C1 segment of cervical spinal cord (tissue), 14 donors: ENCODE measurements at places on chromosomes 7 and 10.

GRCh38 chr7:159040146-159040545 is 104.5 kb downstream of the VIPR2 start:
- no peak for DNase-seq

- DNase-seq, result no peak
These were observed 828.7 kb downstream of the TYW1 start for GRCh38 chr7:67825356-67825755.

GRCh38 chr10:78543749-78544362 is 510.2 kb downstream of the RPS24 start:
- no peak for DNase-seq

DNA sequence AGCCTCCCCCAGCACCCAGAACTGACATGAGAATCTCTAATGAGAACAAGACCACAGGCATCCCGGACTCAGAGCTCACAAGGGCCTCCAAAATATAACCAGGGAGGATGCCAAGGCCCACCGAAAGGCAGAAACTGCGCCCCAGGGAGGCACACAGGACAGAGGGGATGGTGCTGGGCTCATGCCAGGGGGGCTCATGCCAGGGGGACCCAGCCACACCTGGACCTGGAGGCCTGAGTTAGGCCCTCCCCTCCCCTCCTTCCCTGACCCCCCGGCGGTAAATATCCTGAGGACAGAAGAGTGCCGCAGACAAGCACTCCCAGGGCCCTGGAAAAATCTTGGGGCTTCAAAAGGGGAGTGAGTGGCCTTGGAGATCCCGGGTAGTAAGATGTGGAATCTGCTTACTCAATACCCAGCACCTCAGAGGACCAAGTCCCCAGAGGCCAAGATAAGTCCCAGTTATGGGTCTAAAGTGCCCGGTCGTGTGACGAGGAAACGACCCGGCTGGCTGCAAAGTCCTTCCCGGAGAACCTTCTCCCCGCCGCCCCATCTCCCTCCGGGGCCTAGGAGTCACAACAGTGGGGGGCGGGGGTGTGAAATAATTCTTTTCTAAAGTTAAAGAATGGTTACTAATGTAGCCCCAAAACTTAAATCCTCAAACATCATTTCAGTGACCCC is 11.9 kb downstream of the PDGFA start:
- DNase-seq, result no peak

DNA sequence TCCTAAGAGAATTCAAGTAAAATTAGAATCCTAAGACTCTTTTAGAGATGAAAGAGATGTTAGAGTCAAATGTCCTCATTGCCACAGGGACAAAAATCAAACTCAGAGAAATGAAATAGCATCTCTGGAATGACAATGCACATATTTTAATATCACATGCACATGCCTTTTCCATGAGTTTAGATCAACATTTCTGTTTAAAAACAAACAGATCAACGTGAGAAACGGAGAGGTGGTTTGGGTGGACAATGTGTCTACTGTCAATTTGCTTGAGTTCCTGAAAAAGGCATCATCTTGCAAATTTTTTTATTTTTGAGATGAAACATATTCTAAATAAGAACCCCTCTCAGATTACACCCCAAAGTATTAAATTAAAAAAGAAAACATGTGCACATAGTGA is 130.0 kb downstream of the CHRM2 start:
- no peak for DNase-seq

- no peak for DNase-seq
These were observed 201.0 kb upstream of the LYZL2 start for GRCh38 chr10:30830315-30831230.

DNA sequence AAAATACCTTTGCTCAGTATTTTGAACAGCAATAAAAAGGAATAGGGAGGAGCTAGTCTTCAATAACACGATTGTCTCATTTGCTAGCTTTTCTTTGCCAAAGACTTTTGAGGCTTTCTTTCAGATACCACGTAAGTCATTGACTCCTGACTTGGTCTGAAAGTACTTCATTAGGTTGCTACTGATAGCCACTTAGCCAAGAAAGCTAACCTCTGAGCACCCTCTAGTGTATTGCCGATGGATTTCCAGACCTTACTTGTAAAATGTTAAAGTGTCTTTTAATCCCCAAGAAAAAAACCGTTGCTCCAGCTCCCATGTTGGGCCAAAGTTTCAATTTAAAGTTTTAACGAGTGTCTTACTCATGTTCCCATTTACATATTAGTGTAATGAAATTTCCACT is 63.4 kb upstream of the STRIP2 start:
- no peak for DNase-seq

GRCh38 chr7:85478530-85478929 is 291.7 kb upstream of the SEMA3D start:
- DNase-seq, result no peak

DNA sequence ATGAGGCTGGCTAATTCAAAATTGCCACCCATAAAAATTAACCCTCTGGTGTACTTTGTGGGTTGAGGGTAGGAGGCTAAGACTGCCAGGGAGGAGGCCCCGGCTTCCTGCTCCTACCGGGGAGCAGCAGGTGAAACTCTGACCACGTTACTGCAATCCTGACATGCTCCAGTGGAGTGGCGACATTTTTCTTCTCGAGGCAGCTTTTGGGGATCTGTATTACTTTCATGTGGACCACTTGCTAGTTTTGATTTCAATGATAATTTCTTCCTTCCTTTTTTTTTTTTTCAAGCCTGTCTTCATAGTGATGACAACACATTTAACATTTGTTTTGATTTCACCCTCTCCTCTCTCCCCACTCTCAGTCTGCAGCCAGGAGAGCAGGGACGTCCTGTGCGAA is 14.6 kb downstream of the GATA3 start:
- DNase-seq, result no peak

- no peak for DNase-seq
These were observed 83.7 kb upstream of the PPP2R2D start for GRCh38 chr10:131816941-131817700.

- DNase-seq, result no peak
These were observed 219.6 kb downstream of the ARHGAP12 start for GRCh38 chr10:31709028-31709427.

- no peak for DNase-seq
These were observed 97.8 kb upstream of the PPIF start for GRCh38 chr10:79249186-79250121.

- DNase-seq, result no peak
These were observed 3.9 kb upstream of the MIOS start for GRCh38 chr7:7562736-7563135.

- no peak for DNase-seq
These were observed 12.4 kb downstream of the HIBADH start for GRCh38 chr7:27650283-27650682.

- DNase-seq, result no peak
These were observed 98.5 kb downstream of the CABCOCO1 start for GRCh38 chr10:61760943-61761824.

- no peak for DNase-seq
These were observed 20.5 kb upstream of the COL1A2 start for GRCh38 chr7:94374231-94374630.

- no peak for DNase-seq
These were observed 8.4 kb upstream of the SLC16A12 start for GRCh38 chr10:89543841-89544240.

DNA sequence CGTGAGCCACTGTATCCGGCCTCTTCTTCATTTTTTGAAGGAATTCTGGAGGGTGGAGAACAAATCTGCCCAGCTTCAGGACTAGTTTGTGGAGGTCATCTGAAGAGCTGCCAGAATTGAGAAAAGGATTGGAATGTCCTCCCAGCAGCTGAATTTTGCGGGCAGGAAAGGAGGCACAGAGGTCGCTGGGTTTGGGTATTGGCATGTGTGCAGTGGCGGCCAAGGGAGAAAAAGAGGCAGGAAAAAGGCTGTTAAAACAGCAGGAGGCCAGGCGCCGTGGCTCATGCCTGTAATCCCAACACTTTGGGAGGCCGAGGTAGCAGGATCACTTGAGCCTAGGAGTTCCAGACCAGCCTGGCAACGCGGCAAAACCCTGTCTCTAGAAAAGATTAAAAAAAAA is 80.4 kb downstream of the HIP1 start:
- no peak for DNase-seq

DNA sequence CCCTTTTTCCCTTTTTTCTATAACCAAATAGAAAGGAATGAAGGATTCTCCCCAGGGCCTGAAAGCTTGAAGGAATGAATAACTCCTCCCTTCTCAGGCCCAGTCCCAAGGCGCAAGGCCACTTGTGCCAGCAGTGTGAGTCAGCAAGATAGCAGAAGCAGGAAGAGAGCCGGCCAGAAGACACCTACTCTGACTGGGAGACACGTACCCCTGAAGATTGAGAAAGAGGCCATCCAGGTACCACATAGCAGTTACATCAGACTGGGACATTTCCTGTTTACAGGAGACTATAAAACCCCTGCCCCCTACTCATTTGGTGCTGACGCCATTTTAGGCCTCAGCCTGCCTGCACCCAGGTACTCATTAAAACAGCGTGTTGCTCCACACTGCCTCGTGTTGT is 65.5 kb downstream of the LRRC17 start:
- DNase-seq, result no peak

DNA sequence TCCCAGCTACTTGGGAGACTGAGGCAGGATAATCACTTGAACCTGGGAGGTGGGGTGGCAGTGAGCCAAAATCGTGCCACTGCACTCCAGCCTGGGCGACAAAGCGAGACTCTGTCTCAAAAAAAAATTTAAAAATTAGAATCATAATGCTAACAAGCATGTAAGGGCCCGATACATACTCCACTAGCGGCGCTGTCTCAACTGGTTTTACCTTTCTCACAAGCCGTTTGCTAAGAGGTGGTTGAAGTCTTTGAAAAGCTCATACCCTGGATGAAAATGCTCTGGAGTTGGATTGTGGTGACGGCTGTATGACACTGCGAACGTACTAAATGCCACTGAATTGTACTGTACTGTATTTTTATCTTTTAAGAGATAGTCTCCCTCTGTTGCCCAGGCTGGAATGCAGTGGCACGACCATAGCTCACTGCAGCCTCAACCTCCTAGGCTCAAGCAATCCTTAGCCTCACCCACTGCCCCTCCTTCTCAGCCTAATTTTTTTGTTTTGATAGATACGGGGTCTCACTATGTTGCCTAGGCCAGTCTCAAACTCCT is 29.9 kb downstream of the SPOCK2 start:
- no peak for DNase-seq

DNA sequence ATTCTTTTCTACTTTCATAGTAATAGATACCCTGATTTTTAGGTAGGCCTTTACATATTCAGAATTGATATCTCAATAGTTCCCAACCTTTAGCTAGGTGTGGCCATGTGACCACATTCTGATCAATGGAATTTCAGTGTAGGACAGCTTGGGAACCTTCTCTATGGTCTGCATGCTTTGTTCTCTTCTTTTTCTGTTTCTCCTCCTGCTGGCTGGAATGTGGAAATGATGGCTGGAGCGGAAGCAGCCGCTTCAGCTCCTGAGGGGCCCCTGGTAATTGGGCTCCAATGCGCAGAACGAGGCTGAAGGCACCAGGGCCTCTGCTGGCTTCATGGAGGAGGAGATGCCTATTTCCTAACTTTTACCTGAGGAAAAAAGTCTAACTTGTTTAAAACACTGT is 152.6 kb downstream of the ZMYND11 start:
- no peak for DNase-seq

DNA sequence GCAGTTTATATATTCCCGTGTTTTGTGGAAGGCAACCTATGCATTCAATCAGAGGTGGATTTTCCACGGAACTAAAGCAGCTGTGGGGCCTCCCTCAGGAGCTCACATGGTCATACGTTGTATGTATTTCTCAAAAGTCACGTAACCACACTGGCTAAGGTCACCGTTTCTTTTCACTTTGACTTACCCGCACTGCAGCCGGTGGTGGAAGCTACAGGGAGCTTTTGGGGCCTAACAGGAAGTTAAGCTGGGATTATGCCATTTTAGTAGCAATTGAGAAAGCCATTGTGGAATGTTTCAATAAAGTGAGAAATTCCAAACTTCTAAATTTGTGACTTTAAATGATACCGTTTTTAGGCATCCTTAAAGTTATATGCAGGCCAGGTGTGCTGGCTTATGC is 111.2 kb upstream of the KLF6 start:
- DNase-seq, result no peak
